ENCODE measurements at places on chromosomes 3 and 15. TPM values are rescaled to one million over a fixed set of nuclear protein-coding genes. Genes with fewer than 3 reads are reported as not detected.
A peak's percentile ranks its signal among the peaks of the same experiment; 100 is the strongest.

Gene NR2E3
- not detected for total RNA-seq

DNA sequence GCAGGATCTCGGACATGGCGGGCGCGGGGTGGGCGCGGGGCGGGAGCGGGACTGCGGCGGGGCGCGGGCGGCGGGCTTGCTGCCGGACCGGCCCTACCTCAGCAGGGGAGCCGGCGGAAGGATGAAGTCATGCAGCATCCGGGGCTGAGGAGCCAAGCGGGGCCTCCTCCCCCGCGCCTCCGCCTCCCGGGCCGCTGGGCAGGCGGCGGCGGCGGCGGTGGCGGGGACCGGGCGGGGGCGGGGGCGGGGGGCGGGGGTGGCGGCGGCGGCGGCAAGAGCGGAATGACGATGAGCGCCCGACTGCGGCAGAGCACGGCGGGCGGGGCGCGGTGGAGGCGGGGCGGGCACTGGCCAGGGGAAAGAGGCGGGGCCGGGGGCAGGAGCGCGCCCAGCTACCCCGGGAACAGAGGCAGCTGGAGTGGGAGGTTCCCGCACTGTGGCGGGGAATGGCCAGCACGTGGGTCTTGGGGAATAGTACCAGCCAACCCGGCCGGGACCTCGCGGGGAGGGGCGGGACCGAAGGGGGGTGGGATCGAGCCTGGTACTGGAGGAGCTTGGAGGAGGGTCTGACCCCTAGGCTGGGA lies at the start of gene CAMK2N2:
TSS of gene CAMK2N2 (minus strand) at position 284 of the 584 bp plus-strand sequence. CDS start at position 16, 268 bp downstream.
- DNase-seq, result peak; percentile 88

Gene ZIC4
- total RNA-seq, result not detected

Gene CCDC12
- total RNA-seq, result 66.2 TPM

DNA sequence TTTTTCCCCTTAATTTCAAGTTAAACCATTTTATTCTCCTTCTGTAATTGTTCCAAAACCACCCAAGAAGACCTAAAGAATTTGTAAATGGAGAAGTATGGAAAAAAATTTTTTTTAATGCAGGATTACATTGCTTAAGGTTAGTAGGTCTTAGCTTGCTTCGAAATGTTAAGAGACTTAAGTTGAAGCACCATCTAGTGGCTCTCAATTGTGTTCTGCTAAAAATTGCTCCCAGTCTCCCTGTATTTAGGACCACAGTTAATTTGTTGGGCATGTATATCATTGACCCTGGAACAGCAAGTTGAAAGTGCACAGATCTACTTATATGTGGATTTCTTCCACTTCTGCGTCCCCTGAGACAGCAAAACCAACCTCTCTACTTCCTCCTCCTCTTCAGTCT lies 32.4 kb downstream of the CD200R1L start:
- DNase-seq, result no peak

GRCh38 chr3:41627477-41628087 lies 334.3 kb downstream of the ULK4 start:
- no peak for DNase-seq

GRCh38 chr15:66228807-66229735 lies 24.5 kb downstream of the MEGF11 start:
- no peak for DNase-seq

Gene GHSR
- total RNA-seq, result not detected

DNA sequence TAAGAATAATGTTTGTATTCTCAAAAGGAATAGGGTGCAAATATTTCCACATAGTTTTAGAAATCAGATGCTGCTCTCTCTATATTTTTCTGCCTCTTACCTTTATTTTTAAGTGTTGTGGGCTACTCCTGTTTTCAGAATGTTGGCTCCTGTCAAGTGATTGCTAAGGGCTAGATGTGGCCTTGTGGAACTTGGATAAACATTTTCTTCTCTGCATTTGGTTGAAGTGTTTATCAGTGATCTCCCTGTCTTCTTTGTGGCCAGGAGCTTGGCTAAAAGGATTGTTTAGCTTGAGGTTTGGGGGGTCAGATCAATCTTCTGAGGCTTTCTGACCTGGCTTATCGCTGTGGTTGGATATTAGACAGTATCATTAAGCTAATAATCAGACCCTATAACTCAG lies 112.6 kb downstream of the TCF12 start:
- no peak for DNase-seq

DNA sequence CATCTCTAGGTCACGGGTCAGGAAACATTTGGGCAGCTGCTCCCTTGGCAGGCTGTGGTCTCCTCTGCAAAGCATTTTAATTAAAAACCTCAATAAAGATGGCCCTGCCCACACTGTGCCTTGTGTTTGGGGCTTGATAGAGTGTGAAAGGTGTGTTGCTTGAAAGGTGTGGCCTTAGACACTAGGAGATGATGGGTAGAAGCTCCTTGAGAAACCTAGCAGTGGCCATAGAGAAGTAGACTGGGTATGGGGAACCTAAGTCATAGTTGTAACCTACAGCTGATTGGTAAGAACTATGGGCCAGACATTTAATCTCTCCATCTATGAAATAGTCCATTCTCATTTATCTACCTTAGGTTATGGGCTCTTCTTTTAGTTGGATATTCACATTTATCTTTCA lies 3.3 kb downstream of the JAGN1 start:
- no peak for DNase-seq

- no peak for DNase-seq
Observed at GRCh38 chr15:77517579-77517978, 96.9 kb downstream of the HMG20A start.

- DNase-seq, result no peak
Observed at GRCh38 chr3:143731320-143731719, 116.9 kb downstream of the SLC9A9 start.

GRCh38 chr3:23019596-23020300 lies 183.4 kb upstream of the UBE2E2 start:
- no peak for DNase-seq

GRCh38 chr15:91970142-91970541 lies 116.6 kb downstream of the SLCO3A1 start:
- no peak for DNase-seq

Gene SLC12A8
- 1.1 TPM for total RNA-seq

- no peak for DNase-seq
Observed at GRCh38 chr3:38648024-38648658, 1.3 kb downstream of the SCN5A start.

DNA sequence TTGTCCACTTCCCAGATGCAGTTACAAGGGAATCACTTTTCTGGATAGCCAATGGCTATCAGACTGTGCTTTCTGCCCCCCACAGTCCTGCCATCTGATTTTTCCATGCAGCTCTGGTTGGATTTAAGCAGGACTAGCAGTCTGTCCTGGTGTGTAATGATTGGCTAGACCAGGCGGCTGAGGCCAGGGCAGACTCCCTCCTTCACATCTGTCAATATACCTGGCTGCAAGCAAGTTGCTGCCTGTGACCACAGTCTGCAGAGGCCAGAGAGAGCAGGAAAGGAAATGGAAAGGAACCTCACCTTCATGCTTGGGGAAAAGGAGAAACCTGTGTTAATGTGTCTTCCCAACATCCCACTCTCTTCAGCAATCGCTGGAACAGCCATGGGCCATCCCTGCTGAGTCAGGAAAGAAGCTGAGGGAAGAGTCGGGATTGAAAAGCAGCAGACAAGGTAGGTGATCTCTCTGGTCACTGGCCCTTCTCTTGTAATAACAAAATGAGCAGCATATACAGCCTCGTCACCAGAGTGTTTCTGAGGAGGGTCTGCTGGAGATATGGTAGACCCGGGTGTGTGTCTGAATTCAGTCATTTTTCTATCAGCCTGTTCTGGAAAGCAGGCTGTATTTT lies 126.7 kb upstream of the PHLDB2 start:
- no peak for DNase-seq

GRCh38 chr3:47120138-47120537 lies 43.8 kb downstream of the SETD2 start:
- peak; percentile 54 for DNase-seq

GRCh38 chr3:17006132-17006852 lies 121.5 kb downstream of the PLCL2 start:
- DNase-seq, result no peak

DNA sequence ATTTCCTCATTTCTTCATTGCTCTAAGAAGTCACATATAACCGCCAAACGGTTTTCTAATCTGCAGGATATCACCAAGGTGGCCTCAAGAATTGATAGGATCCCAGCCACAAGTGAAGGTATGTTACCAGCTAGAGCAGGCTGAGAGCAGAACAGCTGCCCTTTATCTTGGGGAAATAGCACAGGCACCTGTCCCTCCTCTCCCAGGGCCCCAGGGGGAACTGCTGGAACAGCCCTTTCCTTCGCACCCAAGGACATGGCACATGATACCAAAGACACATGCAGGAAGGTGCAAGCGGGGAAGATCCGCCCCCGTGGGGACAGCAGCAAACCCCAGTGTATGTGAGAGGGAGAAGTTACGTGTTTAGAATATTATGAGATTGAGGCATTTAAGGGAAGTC lies 35.3 kb downstream of the HOMER2 start:
- no peak for DNase-seq

DNA sequence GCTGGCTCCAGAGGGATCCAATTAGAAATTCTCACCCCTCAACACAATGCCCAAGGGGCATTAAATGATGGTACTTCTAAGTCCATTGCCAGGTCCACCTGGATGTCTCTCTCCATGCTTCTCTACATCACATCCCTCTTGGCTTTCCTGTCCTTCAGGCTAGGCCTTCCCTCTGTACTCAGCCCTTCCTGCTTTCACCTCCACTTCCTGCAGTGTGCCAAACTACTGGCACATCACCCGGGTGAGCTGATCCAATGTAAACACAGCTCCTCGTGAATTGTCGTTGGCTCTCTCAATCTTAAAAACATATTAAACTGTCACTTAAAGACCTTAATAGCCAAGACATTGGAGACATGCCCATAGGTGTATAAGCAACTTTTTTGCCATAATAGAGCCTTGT lies 4.0 kb downstream of the LMCD1 start:
- DNase-seq, result no peak

DNA sequence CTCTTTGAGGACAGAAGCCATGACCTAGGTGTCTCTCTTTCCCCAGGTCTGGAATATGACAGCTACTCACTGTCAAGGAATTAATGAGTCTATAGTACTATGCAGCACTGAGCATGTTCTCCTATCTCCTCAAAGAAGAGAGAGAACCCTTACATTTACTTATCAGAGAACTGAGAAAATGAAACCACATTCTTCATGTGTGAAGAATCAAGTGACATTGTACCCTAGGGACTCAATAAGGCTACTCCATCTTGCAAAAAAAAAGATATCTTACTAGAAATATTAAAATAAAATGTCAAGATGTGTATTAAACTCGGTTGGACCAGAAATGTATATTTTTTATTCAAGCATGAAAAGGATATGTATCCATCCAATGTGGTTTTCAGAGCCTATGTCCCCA lies 133.2 kb upstream of the COL8A1 start:
- no peak for DNase-seq

GRCh38 chr3:15694628-15695027 lies 93.1 kb downstream of the BTD start:
- DNase-seq, result no peak

Gene ANKRD34C
- total RNA-seq, result not detected

- no peak for DNase-seq
Observed at GRCh38 chr3:140440446-140440845, 237.4 kb upstream of the TRIM42 start.

Gene AAGAB
- total RNA-seq, result 44.9 TPM

DNA sequence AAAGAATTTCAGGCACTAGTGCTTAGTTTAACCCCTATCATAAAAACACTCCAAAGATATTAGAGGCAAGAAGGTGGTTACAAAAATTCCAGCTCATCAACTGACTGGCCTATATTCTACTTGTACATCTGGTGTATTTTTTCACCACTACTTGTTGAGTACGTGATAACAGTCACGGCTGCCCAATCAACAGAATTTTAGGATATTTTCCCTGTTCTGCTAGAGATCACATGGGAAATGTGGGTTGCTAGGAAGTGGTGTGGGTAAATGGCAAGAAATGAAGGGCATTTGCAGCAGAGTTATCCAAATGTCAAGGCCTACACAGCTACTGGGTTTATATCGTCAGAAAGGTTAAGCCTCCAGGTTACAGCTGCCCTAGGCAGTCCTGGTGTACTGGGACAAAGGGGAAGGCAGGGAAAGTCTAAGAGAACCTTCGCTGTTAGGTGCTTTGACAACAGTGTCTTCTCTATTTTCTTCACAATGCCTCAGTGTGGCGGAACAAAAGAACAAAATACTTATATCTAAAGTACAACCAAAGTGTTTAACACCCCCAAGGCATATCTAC lies 81.9 kb downstream of the FMN1 start:
- no peak for DNase-seq

- no peak for DNase-seq
Observed at GRCh38 chr3:178353006-178353694, 183.1 kb upstream of the KCNMB2 start.

Gene KLHL40
- not detected for total RNA-seq

DNA sequence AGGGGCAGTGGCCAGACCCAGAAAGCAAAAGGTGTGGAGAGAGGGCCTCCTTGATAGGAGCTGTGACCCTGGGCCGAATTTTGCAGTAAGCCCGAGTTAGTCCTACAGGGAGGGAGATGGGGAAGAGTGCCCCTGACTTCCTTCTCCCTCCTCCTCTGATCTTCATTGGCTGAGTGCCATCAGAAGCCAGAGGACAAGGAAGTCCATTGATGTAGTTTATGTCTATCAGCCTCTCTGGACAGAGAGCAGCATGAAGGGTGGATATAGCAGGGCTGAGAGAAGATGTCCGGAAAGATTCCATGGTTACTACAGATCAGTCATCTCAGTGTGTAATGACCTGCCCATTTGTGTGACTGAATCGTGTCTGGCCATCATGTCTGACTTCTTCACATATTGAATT lies 102.5 kb upstream of the FAM3D start:
- DNase-seq, result no peak

Gene ZDHHC3
- 42.0 TPM for total RNA-seq

Gene DUOXA2
- not detected for total RNA-seq

- no peak for DNase-seq
Observed at GRCh38 chr3:9012521-9012920, 49.2 kb upstream of the RAD18 start.

DNA sequence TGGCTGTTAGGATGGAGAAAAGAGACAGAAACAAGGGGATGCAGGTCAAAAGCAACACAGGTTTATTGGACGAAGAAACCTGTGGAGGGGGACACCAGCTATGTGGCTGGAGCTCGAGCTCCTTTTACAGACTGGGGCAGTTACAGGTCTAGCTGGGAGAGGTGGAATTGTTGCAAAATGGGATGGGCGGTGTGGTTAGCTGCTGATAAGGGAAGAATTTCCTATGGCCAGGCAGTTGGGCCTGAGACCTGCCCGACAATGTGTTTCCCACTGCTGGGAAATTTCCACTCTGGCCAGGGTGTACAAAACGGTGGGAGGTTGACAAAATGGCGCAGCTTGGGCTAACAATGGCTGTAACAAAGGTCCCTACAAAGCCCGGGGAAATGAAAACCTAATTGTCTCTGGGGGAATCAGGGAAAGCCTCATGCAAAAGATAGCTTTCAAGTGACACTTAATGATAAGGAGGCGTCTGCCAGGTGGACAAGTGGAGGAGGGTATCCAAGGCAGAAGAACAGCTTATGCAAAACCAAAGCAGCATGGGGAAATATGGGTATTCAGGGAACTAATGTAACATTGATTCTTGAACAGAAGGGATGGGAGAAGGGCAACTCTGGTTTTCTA lies 137.4 kb upstream of the SGO1 start:
- no peak for DNase-seq

Gene SPSB4
- 0.07 TPM for total RNA-seq

All from activated CD4-positive, alpha-beta T cell treated with anti-CD3 and anti-CD28 coated beads, Interleukin-2, amount 10 ng/mL, durations not matched to agents 24 days and 14 days (primary cell).